ENCODE measurements at places on chromosomes 1 and 21.

GRCh38 chr1:179091691-179092165, 9.9 kb downstream of the TOR3A start:
- DNase-seq = peak; percentile 10

DNA sequence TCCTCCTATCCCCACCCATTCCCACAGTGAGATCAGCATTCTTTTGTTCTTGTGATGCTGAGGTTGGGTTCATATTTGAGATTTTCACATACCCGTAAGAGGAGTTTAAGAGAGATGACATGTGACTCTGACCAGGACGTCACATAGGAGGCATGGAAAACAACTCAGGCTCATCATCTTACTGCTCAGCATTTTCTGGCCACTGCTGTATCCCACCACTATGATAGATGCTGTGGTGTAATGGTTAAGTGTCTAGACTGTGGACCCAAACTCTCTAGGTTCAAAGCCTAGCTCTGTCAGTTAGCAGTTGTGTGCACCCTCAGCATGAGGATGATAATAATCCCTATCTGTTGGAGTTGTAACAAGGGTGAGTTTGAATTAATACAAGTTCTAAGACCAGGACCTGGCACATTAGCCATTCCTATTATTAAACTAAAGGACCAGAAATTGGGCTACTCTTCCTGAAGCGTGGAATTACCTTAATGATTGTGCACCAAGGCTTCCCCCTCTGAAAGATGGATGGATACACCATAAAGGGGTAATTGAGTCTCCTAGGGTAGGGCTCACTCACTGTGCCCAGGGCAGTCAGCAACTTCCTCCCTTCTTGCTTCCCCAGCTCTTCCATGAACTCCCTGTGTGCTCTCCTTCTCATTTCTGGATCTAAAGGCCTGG, 40.9 kb downstream of the LGR6 start:
- no peak for DNase-seq

- DNase-seq = no peak
Measured at GRCh38 chr1:7247791-7248548, 462.7 kb downstream of the CAMTA1 start.

DNA sequence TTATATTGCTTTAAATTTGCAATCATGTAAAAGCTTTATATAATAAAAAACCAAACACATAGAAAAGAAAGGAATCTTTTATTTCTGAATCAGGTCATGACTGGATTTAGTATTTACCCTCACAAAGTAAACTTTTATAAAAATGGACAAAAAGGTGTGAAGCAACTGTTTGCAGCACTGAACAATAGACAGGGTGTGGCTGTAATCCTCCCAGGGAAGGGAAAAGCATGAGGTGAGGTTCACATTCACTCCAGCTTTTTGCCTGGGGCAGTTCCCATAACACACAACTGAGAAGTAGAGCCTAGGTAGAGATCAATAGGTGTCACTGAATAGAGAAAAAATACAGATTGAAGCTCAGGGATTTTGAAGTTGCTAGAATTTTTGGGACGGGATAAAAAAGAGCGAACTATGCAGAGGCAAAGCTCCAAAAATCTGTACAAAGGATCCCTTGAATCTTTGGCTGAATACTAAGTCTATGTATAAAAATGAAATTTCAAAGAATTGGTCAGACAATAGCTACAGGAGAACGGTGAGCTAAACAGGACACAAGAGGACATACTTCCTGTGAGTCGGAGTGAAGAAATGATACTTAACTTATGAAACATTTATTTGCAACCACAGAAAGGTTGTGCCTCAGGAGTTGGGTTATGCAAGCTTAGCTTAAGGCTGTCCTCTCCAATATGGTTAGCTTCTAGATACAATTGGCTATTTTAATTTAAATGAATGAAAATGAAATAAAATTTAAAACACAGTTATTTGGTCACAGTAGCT, 162.0 kb upstream of the ZP4 start:
- no peak for DNase-seq

- peak; percentile 52 for DNase-seq
Measured at GRCh38 chr1:25046194-25046532, 116.1 kb upstream of the RUNX3 start.

DNA sequence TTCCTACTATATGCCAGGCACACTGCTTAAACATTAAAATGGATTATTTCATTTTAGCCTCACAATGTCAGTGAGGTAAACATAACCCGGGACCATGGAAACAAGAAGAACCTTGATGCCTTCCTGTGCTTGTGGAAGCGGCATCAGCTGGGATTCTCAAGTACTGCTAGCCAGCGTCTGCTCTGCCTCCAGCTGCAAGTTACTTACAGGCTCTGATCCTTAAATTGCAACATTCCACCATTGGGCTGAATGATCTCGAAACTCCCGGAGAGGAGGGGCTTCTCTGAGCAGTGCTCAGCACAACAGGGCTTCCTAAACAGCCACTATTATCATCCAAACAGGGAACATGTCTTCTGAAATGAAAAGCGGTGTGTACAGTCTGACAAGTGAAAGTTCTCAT, 6.7 kb upstream of the MAN1C1 start:
- DNase-seq = no peak

- no peak for DNase-seq
Measured at GRCh38 chr21:33063375-33063883, 6.5 kb upstream of the OLIG1 start.

GRCh38 chr1:166080967-166081870, 85.6 kb downstream of the FAM78B start:
- no peak for DNase-seq

GRCh38 chr1:109312246-109312645, 5.4 kb upstream of the MYBPHL start:
- no peak for DNase-seq

GRCh38 chr1:86466109-86466844, 2.5 kb upstream of the CLCA1 start:
- DNase-seq = no peak

DNA sequence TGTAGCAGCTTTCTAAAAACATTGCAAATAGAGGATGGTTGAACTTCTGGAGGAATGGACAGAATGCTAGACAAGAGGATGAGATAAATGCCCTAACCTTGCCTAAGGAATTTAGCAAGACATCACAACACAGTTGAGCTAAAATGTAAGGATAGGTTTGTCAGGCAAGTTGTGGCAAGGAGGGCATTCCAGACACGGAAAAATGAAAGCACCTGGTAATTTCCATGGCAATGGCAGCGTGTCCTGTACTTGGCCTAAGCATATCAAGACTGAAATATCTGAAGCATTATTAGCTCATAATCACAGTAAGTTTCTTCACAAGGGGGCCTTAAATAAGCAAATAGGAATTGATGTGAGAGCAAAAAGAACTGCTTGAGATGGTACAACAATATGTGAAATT, 105.1 kb upstream of the USP25 start:
- no peak for DNase-seq

DNA sequence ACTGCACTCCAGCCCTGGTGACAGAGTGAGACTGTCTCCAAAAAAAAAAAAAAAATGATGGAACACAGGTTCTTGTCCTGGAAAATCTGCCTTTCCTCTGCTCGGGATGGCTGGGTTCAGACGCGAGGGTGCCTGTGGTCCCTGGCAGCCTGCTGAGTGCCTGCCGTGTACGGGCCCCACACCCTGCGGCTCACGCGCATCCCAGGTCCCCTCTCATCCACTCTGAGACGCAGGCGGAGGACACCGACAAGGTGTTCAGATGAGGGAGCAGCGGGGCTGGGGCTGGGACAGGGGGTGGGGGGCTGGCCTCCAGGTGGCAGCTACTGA, 4.3 kb upstream of the ANKRD65 start:
- DNase-seq = no peak

DNA sequence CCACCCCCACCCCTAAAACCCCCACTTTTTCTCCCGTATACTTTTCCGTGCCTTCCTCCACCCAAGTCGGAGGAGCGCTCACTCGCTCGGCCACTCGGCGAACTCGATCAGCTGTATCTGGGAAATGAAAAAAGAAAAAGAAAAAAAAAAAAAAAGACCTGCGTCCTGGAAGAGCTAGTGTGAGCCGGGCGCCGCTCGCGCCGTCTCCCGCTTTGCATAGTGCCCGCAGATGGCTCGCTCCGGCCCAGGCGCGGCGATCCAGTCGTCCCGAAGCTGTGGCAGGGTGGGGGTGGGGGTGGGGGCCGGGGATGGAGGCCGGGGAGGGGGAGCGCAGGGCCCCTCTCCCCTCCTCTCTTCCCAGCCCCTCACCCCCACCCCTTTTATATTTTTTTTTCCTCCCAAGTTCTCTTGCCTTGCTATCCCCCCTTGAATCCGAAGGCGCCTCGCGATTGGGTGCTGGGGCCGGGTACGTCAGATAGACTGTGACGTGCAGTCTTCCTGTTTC, 299 bp upstream of the PROX1 start:
- DNase-seq = no peak

DNA sequence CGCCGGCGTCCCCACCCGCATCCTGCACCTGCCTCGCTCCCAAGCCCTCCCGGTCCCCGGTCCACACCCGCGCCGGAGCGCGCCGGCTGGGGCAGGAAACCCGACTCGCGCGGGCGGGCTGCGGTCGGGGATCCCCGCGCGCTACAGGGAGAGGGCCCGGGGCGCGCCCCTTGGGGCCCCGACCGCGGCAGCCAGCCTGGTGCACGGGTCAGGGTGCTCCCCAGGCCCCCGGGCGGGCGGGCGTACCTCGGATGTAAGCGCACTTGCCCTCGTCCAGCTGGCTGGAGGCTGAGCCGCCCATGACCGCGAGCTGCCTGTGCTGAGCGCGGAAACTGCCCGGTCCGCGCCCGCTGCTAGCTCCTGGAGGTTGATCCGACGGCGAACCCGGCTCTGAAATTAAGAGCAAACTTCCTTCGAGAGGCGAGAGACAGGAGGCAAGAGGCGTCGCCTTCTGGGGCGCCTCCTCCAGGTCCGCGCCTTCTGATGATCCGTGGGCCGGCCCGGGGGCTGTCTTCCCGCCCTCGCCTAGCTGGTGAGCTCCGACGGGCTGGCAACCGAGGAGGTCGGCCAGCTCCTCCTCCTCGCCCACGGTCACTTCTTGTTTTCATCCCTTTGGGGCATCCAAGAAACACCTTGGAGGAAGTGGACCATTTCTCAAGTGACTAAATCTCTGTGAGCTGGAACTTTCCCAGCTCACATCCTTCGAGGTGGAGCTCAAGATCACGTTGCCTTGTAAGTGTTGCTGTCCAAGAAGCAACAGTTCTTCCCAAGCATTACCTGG, at the start of gene NIBAN1:
Gene NIBAN1, minus strand, starts transcription at position 453 of the 781 bp plus-strand sequence. Its CDS starts 152 bp downstream, at position 301.
- peak; percentile 71 for DNase-seq

GRCh38 chr1:226686440-226687425, 52.3 kb downstream of the ITPKB start:
- no peak for DNase-seq

GRCh38 chr1:17952506-17952905, 155.1 kb upstream of the IGSF21 start:
- DNase-seq = no peak

DNA sequence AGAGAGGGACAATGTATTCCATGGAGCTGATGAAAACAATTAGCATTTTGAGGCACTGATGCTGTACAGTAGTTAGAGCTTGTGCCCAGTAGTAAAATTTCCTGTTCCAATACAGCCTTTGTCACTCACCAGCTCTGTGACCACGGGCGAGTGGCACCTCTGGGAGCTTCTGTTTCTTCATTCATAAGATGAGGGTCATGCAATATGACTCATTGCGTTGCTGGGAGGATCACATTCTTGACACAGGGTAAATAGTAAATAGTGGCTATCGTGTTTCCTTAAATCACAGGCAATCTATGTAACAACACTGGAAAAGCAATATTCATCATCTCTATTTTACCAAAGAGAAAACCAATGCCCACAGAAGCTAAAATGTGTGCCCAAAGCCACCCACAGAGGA, 4.5 kb upstream of the LRRC52 start:
- no peak for DNase-seq

DNA sequence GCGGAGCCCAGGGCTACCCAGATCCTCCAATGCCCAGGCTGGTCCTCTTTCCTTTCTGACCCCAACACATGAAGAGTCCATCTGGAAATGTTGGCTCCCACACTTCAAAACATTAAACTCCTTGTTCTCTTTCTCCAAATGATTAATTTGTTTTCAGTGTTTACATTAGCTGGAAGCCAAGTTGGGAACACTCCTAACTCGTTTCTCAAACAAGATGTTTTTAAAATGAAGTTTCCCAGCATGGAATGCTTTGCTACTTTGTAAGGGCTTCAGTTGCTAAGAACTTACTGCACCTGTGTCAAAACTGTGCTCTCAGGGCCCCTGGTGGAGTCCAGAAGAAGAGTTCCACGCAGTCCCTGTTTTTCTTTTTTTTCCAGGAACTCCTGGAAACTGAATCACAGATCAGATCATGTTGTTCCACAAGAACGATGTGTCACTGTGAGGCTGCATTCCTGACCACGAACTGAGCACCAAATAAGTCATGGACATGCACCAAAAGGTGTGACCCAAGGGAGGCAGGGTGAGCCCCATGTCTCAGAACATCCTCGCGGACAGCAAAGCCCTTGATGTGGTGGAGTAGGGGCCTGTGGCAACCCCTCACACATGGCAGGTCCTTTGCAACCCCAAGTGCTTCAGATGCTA, 257.3 kb downstream of the KCNJ6 start:
- no peak for DNase-seq

GRCh38 chr1:244836135-244836521, 670 bp downstream of the COX20 start:
- DNase-seq = no peak

- DNase-seq = peak; percentile 86
Measured at GRCh38 chr1:26110731-26111529, 694 bp upstream of the PDIK1L start.

DNA sequence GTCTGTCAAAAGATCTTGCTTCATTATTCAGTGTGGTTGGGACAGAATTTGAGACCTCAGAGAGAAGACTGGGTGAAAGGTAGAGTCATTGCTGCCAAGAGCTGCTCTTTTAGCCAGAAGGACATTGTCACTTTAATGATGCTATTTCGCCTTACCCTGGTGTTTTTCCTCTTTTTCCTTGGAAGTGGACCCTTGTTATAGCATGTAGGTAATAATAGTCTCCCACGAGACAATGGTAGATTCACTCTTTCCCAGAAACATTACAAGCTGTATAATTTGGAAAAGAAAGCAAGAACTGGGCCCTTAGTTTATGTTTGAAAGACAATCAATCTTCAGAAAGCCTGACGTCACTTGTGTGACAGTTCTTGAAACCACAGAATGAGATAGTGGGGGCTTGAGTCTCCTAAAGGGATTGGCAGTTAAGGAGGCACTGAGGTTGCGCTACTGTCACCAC, 3.8 kb downstream of the SERTAD4 start:
- DNase-seq = no peak

DNA sequence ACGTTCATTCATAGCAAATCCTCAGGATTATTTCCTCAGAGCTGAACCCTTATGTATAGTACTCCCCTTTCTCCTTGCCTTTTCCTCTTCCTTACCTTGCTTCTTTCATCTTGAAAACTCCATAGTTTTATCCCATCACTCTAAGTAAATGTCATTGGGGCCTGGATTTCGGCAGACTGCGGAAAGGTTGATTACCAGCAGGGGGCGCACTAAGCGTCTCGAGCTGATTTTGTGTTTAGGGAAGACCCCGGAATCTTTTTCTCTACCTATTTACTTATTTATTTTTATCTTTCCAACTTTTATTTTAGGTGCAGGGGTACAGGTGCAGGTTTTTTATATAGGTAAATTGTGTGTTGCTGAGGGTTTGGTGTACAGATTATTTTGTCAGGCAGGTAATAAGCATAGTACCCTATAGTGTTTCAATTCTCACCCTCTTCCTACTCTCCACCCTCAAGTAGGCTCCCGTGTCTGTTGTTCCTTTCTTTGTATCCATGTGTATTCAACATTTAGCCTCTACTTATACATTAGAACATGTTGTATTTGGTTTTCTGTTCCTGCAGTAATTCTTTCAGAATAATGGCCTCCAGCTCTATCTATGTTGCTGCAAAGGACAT, 11.4 kb upstream of the MTARC1 start:
- peak; percentile 63 for DNase-seq

GRCh38 chr1:231460614-231461013, 38.5 kb upstream of the EGLN1 start:
- DNase-seq = peak; percentile 4

- no peak for DNase-seq
Measured at GRCh38 chr21:45469273-45470086, 64.5 kb downstream of the COL18A1 start.
